ENCODE measurements at places on chromosomes 7 and 10. TPM values are rescaled to one million over a fixed set of nuclear protein-coding genes. Genes with fewer than 3 reads are reported as not detected.
A peak's percentile ranks its signal among the peaks of the same experiment; 100 is the strongest.

DNA sequence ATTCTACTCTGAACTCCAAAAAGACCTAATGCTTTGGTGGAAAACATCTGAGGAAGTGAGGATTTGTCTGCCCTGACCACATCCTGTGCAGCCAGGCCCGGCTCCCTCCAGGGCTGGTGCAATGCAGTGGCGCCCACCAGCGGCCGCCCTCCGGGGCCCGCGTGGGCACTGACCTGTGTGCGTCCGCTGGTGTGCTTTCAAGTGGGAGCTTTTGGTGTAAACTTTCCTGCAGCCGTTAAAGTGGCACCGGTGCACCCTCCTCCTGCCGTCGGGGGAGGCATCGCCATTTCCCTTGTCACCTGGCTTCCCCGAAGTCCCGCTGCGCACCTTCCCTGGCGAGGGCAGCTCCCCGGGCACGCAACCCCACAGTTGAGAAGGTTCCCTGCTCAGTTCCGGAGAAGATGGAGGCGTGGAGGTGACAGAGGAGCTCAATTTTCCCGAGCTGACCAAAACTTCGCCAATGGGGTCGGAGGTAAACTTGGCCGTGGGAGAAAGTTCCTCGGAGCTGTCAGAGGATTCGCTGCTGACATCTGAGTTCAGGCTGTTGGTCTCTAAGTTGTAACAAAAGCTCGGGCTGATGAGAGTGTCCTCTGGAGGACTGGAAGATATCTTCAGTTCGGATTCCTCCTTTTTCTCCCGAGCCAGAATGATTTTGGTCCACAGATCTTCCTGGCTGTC, 3.4 kb downstream of the KLF6 start:
- DNase-seq = no peak

DNA sequence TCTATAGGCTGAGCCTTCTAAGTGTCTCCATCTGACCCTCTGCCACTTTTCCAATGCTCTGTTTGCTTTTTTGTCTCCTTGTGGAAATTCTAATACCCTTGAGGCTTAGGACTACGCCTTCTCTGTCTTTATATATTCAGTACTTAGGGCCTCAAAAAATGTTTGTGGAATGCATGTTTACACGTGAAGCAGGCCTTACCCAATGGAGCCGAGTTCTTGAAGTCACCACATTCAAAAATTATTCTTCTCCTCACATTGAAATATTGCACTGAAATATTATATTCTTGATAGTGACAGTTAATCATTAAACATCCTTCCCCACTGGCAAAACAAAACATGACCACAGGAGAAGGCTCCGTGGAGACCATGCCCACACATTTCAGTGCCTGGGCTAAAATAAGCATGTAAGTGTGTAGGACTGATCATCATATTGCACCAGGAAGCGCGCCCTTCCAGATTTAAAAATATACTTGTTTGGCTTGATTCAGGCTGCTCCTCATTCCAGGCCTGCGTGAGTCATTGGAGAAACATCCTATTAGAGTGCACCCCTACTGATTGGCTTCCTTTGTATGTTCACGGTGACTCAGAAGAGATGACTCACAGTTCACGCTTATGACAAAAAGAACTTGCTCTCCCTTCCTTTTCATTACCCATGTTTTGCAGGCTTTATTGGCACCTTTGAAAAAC, 307.4 kb upstream of the AOAH start:
- peaks cover 4% of the 10 kb centered on the region for H3K4me1 ChIP-seq
- no peak overlapping the region for H3K27ac ChIP-seq
- peak; percentile 54 for DNase-seq

DNA sequence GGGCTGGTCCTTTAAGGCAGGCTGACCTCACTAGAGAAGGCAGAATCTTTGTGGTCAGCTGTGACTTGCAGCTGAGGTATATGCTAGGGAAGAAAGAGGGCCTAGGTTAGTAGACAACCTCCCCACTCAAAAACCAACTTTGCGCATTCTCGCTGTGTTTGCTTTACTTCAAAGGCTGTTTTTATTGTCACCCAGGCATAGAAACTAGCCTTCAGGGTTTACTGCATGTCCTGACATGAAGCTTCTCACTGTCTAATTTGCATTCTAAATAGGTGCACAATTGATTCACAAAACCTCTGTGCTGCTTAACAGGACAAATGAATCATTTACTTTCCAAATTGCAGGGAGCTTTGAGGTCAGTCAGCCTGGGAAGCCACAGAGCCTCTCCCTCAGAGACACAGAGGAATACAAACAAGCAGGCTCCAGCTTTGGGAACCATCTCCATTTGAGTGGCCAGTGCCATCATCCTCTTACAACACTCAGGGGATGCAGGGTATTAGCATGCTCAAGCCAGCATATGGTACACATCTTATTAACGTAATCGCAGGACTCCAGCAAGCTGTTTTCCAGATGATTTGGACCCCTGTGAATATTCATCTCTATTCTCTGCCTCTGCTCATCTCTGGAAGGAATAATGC, 596.4 kb upstream of the GHITM start:
- H3K27ac ChIP-seq = peak overlapping the region; percentile 25
- no peak overlapping the region for H3K4me3 ChIP-seq
- H3K4me1 ChIP-seq = peaks cover 40% of the 10 kb centered on the region
- no peaks in the 10 kb centered on the region for H3K36me3 ChIP-seq
- DNase-seq = peak; percentile 25

PTN gene
- 207 TPM for total RNA-seq

DNA sequence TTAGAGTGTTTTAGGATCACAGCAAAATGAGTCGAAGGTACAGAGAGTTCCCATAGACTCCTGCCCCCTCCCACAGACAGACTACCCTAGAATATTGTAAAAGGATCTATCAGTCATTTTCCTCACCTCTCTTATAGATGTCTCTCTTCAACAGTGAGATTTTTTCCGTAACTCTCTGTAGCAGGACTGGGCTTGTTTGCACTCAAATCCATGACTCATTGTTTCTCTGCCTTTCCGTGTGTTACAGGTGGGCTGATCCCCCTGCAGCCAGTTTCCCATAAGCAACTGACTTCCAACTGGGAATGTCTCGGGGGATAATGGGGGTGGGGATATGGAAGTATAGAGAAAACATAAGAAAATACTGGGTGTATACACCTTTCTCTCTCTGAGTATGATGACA, 921.0 kb downstream of the GATA3 start:
- DNase-seq = no peak
- no peaks in the 10 kb centered on the region for H3K27me3 ChIP-seq
- no peak overlapping the region for H3K27ac ChIP-seq
- H3K36me3 ChIP-seq = no peaks in the 10 kb centered on the region
- H3K4me3 ChIP-seq = no peak overlapping the region

- DNase-seq = no peak
- H3K27ac ChIP-seq = no peak overlapping the region
- H3K27me3 ChIP-seq = no peaks in the 10 kb centered on the region
- H3K4me3 ChIP-seq = no peak overlapping the region
These were observed 66.9 kb downstream of the MLLT10 start for GRCh38 chr10:21600804-21601433.

BMPER gene
- total RNA-seq = 0.74 TPM

LHFPL3 gene
- total RNA-seq = 0.12 TPM

GRCh38 chr10:34606890-34607289, 208.2 kb downstream of the PARD3 start:
- H3K36me3 ChIP-seq = no peaks in the 10 kb centered on the region
- H3K27me3 ChIP-seq = no peaks in the 10 kb centered on the region
- no peaks in the 10 kb centered on the region for H3K4me1 ChIP-seq
- no peak for DNase-seq
- no peak overlapping the region for H3K27ac ChIP-seq
- H3K4me3 ChIP-seq = no peak overlapping the region

HOXA4 gene
- not detected for total RNA-seq

OR13A1 gene
- 1.5 TPM for total RNA-seq

DNA sequence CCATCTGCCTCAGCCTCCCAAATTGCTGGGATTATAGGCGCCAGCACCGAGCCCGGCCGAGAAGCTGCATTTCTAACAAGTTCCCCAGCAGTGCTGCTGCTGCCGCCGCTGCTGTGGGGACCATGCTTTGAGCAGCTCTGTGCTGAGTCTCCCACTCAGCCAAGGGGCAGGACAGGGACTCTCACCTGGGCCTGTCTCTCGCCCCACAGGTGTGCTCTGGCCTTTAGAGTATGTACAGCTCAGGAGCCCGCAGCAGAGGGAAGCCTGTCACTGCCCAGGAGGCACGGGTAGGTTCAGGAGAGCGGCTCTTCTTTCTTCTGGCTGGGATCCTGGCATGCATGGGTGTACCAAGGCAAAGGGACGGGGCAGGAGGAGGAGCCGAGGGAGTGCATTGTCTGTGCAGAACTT, 130.1 kb downstream of the CAMK1D start:
- H3K27me3 ChIP-seq = no peaks in the 10 kb centered on the region
- no peak overlapping the region for H3K4me3 ChIP-seq
- H3K27ac ChIP-seq = no peak overlapping the region
- H3K4me1 ChIP-seq = peaks cover 18% of the 10 kb centered on the region
- no peaks in the 10 kb centered on the region for H3K36me3 ChIP-seq

DNA sequence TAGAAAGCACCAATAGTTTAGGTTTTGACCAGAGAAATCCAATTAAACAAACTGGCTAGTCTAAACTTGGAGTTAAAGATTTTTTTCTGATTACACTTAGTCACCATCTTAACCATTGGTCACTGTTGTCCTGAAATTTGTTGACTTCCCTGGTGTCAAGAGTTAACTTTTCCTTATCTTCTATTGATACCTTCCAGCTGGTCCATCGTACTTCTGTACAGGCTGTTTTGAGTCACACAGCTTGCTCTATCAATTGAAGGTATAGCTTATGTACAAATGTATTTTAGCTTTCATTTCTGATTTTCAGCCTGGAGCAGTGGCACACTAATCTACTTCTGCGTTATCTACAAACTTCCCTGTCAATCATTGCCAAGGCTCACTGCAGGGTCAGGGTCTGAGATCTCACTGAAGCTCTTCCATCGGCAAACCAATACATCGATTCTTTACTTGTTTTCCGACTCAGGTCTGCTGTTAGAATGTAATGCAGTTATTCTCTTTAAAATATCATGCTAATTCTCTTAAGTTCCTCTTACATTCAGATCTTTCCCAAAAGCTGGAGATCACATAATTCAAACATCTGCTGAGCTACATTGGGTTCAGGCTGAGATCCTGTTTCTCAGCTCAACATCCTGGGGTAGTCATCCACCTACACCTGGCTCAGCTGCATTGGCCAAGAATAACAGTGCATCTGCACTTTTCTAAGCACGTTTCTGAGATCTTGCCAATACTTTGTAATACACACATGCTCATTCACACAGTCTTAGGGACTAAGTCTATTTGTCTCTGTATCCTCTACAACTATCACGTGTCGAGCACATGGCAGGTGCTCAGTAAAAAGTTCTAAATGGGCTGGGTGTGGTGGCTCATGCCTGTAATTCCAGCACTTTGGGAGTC, 11.3 kb downstream of the MRPS33 start:
- no peak overlapping the region for H3K4me3 ChIP-seq
- no peaks in the 10 kb centered on the region for H3K4me1 ChIP-seq
- no peak overlapping the region for H3K27ac ChIP-seq
- DNase-seq = no peak
- peaks cover 3% of the 10 kb centered on the region for H3K36me3 ChIP-seq

- peaks cover 18% of the 10 kb centered on the region for H3K4me1 ChIP-seq
- no peaks in the 10 kb centered on the region for H3K36me3 ChIP-seq
- no peak for DNase-seq
- no peak overlapping the region for H3K27ac ChIP-seq
These were observed 495.2 kb downstream of the DNAJB6 start for GRCh38 chr7:157832006-157832405.

DNA sequence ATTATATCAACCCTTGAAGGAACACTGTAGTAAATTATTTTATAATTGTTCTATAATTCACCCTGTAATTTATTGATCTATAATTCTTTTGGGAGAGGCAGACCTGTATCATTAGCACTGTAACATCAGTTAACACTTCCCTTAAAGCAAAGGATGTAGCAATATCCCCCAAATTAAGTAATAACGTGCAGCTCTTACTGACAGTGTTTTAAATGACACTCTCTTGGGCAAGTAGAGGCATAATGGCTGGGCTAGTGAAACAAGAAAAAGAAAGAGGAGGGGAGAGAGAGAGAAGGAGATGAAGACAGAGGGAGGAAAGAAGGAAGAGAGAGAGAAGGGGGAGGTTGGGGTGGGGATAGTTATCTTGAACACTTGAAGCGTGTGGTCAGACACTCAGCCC, 161.0 kb upstream of the RNF32 start:
- H3K36me3 ChIP-seq = no peaks in the 10 kb centered on the region
- no peak overlapping the region for H3K27ac ChIP-seq
- DNase-seq = no peak
- no peak overlapping the region for H3K4me3 ChIP-seq
- peaks cover 11% of the 10 kb centered on the region for H3K4me1 ChIP-seq

- H3K36me3 ChIP-seq = peaks cover 4% of the 10 kb centered on the region
- no peaks in the 10 kb centered on the region for H3K4me1 ChIP-seq
- no peak overlapping the region for H3K27ac ChIP-seq
- no peaks in the 10 kb centered on the region for H3K27me3 ChIP-seq
- H3K4me3 ChIP-seq = no peak overlapping the region
These were observed 73.1 kb upstream of the PDE1C start for GRCh38 chr7:32143301-32143700.

DNA sequence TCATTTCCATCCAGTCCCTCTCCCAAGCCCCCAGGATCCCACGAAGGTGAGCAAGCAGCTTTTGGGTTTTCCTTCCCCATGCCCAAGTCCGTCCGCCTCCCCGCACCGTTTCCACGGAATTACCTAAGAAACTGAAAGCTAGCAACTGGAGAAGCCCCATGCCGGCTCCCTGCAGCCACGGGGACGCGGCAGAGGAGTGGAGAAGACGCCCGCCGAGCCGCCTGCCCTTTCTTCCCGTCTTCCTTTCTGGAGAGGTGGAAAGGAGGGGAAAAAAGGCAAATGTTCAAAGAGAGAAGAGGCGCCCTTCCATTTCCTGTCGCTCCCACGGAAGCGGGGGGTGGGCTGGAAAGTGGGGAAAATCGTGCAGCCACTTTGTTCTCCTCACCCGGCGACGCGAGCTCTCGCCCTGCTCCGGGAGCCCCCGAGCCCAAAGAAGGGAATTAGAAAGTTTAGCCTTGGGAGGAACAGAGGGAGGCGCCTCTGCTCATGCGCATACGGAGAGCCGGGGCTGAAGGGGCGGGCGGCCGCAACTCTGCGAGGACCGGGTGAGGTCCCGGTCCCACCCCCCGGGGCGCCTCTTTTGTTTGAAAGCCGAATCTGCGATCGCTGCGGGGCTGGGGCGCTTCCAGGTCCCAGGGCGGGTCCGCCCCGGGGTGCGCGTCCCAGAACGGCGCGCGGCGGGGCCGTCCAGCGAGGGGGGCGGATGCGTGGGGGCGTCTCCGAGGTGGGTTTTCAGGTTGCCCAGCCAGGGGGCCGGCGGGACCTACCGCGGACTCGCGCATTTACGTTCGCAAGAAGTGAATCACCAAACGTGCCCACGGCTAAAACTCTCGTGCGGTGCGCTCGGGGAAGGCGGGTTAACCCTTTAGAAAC, at the start of gene LAMB1:
Gene LAMB1, minus strand, starts transcription at position 436 of the 873 bp plus-strand sequence. Its CDS starts 276 bp downstream, at position 160.
- H3K27ac ChIP-seq = no peak within 1 kb of the TSS
- peaks cover 16% of the 10 kb centered on the region for H3K4me1 ChIP-seq
- H3K4me3 ChIP-seq = peak within 1 kb of the TSS; percentile 77
- H3K27me3 ChIP-seq = peaks cover 74% of the 10 kb centered on the region

DNA sequence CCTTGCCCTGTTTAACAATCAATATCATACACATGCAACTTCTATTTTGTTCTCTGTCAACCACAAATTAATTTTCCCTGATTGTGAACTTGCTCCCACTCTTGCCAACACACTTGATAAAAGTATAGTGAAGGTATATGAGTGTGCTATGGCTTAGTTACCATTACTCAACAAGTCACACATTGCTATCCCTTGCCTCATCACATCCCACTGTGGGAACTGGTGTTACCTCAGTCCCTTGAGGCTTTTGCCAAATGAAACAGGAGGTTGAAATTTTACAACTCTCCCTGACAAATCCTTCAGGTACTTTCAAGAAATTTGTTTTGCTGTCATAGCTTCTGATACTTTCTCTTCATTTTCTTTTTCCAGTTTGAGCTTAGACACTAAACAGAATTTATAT, 472.5 kb upstream of the SEMA3D start:
- no peaks in the 10 kb centered on the region for H3K27me3 ChIP-seq
- no peak for DNase-seq
- H3K4me3 ChIP-seq = no peak overlapping the region
- no peaks in the 10 kb centered on the region for H3K36me3 ChIP-seq
- H3K4me1 ChIP-seq = no peaks in the 10 kb centered on the region

CCL24 gene
- not detected for total RNA-seq
